ENCODE measurements at places on chromosomes 4 and X.

DNA sequence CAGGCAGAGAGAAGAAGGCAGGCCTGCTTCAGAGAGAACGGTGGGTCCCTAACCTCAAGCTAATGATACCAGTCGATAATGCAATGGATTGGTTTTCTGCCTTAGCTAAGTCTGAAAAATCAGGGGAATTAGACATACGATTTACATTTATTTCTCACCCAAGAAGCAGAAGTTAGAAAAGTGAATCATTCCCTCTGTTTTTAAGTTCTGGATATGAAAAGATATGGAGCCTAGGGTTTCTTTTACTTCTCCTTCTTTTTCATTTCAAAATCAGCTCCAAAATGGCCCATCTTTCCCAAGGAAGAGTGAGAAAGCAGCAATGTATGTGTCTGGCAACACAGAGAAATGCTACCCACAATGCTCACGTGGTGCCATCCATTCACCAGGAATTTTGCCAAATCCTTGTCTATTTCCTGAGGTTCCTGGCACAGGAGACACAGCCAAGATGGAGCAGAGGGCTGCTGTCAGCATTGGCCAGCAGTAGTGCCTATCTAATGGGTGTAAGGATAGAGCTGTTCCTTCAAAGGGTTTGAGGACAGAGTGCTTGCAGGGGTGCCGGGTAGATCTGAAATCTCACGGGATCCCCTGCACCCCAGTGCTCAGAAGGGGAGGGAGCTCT lies 231.5 kb downstream of the MAML3 start:
- DNase-seq = peak; percentile 17

GRCh38 chr4:139593091-139593564 lies 37.1 kb upstream of the SETD7 start:
- peak; percentile 80 for DNase-seq

- DNase-seq = no peak
Measured at GRCh38 chr4:53587135-53587534, 4.2 kb downstream of the LNX1 start.

- no peak for DNase-seq
Measured at GRCh38 chr4:151561551-151562256, 152.7 kb downstream of the FHIP1A start.

- DNase-seq = no peak
Measured at GRCh38 chrX:47080215-47080914, 2.1 kb downstream of the RGN start.

DNA sequence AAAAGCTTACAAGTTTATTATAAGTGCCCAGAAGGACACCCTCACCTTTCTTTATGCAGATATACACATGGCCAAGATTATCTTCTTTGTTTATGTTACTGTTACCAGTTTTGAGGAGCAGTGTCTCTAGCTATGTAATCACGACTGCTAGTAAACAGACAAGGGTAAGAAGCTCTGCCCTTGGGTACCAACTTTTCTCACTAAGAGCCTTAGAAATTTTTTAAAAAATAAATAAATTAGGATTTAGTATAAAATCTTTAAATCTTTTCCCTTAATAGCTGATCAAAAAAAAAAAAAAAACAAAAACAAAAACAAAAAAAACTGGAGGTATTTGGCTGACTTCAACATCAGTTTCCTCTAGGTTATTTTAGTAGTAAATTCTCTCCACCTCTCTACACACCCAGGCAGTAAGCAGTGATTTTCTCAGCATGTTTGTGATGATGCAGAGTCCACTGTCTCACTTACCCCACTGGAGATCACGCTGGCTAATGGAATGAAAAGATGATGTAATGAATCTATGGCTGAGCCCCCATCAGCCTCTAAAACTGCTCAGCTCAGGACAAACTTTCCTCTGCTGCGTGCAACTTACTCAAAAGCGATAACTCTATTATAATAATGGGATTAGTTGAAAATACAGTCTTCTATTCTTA lies 125.9 kb downstream of the FRYL start:
- DNase-seq = no peak

DNA sequence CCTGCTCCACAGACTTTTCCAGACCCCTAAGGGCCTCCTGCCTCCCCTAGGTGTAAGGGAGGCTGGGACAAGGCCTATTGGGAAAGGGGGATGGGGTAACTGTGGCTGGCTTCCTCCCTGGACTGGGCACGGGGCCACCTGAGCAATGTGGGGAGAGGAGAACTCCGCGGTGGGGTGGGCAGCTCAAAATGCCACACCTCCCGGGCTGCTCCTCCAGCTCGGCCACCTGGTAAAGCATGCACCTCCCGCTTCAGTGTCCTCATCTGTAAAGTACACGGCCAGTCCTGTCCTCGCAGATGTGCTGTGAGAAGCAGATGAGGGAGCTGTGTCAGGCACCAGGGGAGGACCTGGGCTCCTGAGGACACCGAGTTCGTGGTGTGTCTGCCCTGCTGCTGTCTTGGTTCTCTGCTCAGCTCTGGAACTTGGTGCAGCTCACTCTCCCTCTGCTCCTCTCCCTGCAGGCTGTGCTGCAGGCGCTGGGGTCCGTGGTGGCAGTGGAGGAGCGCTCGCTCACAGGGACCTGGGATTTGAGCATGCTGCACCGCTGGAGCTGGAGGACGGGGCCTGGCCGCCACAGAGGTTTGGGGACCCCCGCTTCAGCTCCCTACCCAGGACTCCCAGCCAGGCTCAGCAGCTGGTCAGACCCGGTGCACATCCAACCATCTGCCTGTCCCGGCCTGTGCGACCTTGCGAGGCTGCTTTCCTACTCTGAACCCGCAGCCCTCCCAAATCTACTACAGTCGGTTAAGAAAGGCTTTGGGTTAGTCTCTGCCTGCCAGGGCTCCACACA lies 20.8 kb upstream of the MRFAP1 start:
- DNase-seq = no peak

DNA sequence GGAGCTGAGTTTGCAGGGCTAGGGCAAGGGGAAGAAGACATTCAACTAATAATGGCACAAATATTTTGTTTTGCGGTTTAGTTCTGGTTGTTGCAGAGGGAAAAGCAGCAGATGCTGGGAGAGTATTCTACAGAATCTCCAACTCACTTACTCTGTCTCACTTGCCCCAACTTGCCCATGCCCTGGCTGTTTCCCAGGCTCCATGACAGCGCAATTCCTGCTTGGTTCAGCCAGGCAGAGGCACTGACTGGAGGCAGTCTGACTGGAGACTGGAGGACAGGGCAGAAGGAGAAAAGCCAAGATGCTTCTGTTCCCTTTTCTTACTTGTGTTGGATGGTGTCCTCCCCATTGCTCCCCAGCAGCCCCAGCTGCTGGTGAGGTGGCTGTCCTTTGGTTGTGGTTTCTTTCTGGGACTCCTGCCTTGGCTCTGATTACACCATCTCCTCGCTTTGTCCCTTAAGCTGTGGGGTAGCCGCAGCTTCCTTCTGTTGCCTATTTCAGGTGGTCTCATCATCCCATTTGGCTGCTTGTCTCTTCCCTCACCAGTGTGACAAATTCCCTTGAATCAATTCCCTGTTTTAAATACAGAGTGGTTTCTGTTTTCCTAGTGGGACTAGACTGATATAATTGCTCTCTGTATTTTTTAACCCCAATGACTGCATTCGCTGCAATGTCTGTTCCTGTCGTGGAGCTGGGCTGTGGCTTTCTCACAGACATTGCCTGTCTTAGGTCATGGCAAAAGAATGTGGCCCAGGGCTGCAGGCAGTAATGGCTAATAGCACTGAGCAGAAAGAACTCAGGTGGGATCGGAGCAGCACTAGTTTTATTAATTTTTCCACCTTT lies 24.2 kb upstream of the RASL11B start:
- DNase-seq = peak; percentile 66

DNA sequence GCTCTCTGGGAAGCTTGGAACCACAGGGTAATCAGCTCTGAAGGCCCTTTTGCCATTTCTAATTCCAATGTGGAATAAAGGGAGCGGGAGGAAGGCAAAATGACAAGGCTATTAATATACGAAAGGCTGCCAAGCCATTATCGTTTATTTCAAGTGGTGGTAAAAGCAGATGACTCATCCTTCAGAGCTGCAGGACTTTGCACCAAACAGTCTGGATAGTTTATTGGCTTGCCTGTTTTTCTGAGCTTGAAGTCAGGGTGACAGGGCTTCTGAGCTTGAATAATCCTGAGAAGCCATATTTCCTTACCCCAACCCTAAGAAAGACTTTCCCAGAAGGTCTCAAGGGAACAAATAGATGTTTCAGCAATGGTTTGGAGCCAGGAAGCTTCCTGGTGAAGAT lies 7.7 kb upstream of the GABRE start:
- peak; percentile 43 for DNase-seq

- no peak for DNase-seq
Measured at GRCh38 chr4:45131020-45131419, 404.7 kb upstream of the GNPDA2 start.

- DNase-seq = peak; percentile 79
Measured at GRCh38 chr4:1777822-1778641, 15.1 kb upstream of the FGFR3 start.

DNA sequence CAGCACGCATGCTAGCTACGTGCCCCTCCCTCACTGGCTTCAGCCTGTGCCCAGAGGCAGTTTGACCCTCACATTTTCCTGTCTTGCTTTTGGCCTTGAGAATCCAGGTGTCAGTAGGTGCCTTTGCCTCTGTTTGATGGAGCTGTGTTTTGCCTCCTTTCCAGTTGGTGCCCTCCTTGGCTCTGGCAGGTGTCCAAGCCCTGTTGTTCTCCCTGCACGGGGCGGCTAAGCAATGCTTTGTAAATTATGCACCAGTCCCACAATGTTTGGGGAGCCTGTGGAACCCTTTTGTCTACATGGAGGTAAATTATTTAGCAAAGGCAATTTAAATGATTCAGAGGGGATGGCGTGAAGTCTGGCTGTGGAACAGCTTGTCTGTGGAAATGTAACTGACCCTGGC lies 202.9 kb upstream of the BOD1L1 start:
- DNase-seq = no peak

- no peak for DNase-seq
Measured at GRCh38 chr4:26766141-26766540, 94.5 kb upstream of the STIM2 start.

DNA sequence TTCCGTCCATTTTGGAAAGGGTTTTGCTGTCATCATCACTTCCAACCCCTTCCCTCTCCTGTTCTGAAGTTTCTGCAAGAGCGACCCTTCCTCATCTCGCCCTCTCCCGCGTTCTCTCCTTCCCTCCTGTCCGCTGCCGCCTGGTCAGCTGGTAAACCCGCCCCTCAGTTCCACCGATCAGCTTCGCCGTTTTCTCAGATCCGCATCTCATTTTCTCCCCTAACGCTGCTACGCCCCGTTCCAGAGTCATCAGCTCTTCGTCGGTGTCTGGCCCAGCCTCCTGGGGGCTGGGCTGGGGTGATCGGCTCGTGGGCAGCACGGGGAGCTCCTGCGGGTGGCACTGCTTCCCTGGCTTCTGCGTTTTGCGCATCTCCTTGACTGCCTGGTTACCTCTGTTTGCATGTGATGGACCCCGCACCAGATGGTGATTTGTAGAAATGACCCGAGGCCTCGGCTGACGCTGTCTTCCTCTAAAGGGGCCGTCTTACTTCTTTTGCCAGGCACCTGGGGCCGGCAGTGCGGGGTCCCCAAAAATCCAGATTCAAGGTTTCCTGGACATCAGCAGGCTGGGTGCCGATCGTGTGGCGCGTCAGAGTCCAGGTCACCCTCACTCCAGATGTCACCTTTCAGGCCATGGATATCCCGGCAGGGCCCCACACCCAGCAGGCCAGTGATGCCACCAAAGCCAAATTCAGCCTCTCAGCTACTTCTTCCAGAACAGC lies 13.4 kb downstream of the CTBP1 start:
- DNase-seq = no peak

GRCh38 chr4:79364061-79364460 lies 38.2 kb upstream of the NAA11 start:
- no peak for DNase-seq

GRCh38 chr4:188930822-188931221 lies 791.6 kb downstream of the TRIML1 start:
- no peak for DNase-seq

DNA sequence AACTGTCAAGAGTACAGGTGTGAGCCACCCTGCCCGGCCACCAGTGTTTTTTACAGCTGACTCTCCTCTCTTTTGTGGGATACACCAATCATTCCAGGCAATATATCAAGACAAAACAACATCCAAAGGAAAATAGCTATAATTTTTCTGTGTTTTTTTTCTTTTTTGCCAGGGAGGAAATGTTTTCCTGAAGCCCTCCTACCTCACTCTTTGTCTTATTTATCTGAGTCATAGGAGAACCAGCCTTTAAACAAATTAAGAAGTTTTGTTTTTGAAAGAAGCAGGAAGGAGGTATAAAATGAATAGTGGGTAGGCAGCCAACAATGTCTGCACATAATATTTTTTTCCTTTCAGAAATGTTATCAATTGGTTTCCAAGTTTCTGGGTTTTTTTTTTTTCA lies 493.9 kb downstream of the CCSER1 start:
- DNase-seq = no peak

- DNase-seq = no peak
Measured at GRCh38 chrX:54529151-54529550, 868 bp upstream of the GNL3L start.

- no peak for DNase-seq
Measured at GRCh38 chrX:13750812-13751211, 16.3 kb downstream of the OFD1 start.

DNA sequence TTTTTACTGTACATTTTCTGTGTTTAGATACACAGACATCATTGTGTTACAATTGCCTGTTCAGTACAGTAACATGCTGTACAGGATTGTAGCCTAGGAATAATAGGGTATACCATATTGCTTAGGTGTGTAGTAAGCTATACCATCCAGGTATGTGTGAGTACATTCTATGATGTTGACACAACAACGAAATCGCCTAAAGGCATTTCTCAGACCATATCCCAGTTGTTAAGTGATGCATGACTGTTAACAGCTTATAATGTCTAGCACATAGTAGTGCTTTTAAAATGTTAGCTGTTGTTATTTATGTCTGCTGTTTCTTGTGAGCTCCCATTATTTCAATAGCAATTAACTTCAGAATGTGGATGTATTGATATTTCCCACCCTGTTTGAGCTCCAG lies 4.5 kb downstream of the PRRG1 start:
- DNase-seq = no peak

GRCh38 chr4:1277667-1278665 lies 11.7 kb upstream of the MAEA start:
- DNase-seq = no peak

GRCh38 chrX:152020888-152021287 lies 46.4 kb upstream of the GABRE start:
- no peak for DNase-seq

GRCh38 chrX:70476934-70477733 lies 32.5 kb downstream of the DLG3 start:
- peak; percentile 25 for DNase-seq

- DNase-seq = no peak
Measured at GRCh38 chrX:77572322-77572721, 125.1 kb downstream of the FGF16 start.

DNA sequence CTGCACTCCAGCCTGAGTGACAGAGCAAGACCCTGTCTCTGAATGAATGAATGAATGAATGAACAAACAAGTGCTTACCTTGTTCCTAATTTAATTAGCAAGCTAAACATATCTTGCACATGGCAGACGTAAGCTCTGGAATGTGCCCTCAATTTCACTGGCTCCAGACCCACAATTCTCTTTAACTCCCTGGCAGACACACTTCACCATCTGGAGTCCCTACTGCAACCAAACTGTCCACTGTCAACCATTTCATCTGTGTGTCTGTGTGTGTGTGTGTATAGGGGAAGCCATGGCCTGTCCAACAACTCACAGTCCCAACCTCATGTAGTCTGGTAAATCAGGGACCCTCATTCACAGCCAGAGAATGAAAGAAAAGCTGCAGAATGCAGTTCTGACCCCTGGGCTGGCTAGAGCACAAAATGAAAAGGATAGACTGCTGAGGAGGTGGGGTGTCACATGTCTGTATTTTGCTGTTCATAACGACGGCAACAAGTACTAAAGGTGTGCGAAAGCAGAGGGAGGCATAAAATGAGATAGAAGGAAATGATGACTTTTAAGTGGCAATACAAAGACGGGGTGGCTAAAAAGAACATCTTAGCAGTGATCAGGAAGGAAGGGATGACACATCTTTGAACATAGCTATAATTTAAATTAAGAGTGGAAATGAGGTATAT lies 114.1 kb downstream of the TSPAN5 start:
- DNase-seq = no peak
